ENCODE measurements at places on chromosomes 12 and 14.
A peak's percentile ranks its signal among the peaks of the same experiment; 100 is the strongest.

GRCh38 chr14:82855912-82856391, 1322.3 kb upstream of the SEL1L start:
- DNase-seq = peak; percentile 63

- no peak for DNase-seq
Observed at GRCh38 chr12:17489452-17489851, 600.5 kb downstream of the RERGL start.

- no peak for DNase-seq
Observed at GRCh38 chr14:71150737-71151136, 243.5 kb downstream of the PCNX1 start.

DNA sequence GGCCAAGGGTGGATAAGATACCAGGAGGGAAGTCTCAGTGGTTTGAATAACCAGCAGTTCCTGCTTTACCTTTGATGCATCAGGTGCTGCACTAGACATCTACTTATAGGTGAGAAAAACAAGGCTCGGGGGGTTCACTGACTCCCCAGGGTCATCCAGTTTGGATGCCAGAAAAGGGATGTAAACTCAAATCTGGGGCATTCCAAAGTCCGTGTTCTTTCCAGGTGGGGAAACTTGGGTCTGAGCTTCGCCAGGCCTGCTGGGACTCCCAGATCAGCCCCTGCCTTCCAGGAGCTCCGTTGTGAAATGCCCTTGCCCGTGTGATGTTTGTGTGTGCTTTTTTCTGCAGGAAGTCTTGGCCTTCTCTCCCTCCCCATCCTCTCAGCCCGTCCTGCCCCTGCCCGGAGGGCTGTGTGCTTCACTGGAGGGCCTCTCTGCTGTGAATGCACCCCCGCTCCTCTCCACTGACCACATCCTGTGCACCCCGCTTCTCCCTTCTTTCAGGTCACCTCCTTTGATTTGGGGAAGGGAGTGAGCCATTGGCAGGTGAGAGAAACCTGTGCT, 42.1 kb downstream of the TSPAN9 start:
- no peak for DNase-seq

DNA sequence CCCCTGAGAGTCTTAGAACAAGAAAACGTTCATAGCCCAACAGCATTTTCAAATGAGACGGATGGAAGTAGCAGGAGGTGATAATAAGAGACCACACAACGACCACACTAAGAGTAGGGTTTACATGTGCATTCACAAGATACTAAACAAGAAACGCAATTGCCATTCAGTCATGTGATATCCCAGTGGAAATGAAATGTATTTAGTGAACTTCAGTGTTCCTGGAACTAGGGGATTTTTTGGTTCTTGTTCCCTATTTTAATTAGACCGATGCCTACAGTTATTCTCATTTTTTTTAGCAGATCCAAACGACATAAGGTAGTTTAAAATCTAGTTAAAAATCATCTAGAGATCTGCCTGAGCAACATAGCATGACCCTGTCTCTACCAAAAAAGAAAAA, 150.0 kb downstream of the GPR65 start:
- no peak for DNase-seq

- no peak for DNase-seq
Observed at GRCh38 chr14:100903134-100903468, 421 bp downstream of the RTL1 start.

- DNase-seq = no peak
Observed at GRCh38 chr12:69068448-69068847, 135.5 kb upstream of the CPM start.

DNA sequence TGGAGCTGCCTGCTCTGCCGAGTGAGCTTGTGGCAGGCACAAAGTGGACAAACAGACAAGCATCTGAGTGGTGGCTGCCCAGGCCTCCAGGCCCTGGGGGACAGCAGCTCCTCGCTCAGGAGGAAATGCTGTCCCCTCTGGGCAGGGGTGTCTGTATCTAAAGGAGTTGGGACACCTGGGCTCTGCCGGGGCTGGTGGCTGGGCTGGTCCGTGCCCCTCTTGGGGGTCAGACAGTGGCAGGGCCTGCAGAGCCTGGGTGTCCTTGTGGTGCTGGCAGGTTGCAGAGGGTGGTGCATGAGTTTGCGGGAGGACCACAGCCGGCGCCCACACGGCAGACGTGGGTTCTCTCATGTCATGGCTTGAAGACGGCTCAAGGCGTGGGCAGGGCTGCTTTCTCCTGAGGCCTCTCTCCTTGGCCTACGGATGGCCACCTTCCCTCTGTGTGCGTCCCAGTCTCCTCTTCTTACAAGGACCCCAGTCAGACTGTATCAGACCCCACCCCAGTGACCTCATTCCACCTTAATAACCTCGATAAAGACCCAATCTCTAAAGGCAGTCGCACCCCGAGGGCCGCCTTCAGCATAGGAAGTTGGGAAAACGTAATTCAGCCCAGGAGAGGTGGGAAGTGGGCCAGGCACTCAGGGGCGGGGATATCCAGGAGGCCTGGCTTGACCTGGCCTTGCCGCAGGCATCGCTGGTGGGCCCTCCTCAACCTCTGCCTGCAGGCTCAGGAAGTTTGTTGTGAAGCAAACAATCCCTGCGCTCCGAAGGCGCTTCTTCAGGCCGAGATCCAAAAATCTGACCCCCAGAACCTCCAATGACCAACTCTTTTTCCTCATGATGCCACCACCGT, 110.0 kb downstream of the KIF26A start:
- DNase-seq = no peak

DNA sequence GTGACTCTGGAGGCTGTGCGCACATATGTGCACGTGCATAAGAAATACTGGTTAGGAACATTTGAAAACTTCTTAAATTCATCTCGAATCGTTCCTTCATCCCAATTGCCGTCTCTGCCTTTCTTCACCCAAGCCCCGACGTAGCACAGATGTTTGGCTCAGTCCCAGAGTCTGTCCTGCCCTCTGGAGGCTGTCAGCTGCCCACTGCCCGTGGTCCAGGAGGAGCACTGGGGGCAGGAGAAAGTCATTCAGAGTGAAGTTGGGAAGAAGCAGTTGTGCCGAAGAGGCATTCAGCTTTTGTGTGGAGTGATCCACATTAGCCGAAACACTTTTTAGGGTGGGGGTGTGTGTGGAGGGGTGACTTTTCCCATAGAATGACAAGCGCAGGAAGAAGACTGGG, 124.9 kb downstream of the TSPAN9 start:
- peak; percentile 67 for DNase-seq

- DNase-seq = peak; percentile 40
Observed at GRCh38 chr14:98244162-98244948, 1027.6 kb downstream of the BCL11B start.

DNA sequence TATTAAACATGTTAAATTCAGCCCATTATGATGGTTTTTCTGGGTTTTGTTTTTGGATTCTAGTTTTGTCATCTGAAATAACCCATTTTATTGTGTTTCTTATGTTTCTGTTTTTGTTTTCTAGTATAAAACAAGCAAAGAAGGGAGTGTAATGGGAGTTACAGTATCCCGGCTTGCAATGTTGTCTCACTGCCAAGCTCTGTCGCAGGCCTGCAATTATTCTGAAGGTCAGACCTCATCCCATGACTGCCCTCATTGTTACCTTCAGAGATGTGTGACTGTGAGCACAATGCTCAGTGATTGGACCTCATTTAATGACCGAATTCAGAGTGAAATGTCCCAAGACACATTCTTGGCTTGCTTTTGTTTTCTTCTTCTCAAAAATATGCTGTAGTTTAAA, 73.0 kb upstream of the ATF1 start:
- DNase-seq = peak; percentile 60

DNA sequence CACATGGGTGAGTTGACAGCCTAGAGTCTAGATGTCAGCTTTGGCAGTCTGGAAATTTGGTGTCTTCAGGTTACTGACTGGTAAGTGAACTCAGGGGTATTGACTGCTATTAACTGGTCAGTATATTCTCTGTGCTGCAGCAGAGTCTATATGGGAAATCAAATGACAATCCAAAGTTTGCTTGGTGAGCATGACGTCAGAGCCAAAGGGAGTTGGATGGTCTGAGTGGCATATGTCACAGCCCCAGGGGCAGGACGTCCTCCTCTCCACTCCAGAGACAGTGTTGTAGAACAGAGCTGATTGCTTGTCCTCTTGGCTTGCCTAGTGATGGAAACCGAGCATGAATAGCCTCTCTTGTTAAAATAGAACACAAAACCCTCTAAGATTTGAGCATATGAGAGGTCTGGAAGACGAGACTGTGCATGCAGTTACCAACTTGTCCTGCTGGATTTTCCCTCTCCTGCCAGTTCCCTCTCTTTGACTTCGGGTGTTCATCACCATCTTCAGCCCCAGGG, 3.3 kb upstream of the TBC1D30 start:
- DNase-seq = no peak

DNA sequence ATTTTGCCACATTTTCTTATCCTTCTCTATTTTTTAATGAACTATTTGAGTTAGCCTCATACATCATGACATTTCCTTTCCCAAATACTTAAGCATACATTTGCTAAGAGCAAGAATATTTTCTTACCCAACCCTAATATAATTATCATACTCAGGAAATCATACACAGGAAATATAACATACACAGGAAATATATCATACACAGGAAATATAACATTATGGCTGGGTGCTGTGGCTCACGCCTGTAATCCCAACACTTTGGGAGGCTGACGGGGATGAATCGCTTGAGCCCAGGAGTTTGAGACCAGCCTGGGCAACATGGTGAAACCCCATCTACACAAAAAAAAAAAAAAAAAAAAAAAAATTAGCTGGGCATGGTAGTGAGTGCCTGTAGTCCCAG, 4.9 kb downstream of the NCKAP1L start:
- DNase-seq = no peak

DNA sequence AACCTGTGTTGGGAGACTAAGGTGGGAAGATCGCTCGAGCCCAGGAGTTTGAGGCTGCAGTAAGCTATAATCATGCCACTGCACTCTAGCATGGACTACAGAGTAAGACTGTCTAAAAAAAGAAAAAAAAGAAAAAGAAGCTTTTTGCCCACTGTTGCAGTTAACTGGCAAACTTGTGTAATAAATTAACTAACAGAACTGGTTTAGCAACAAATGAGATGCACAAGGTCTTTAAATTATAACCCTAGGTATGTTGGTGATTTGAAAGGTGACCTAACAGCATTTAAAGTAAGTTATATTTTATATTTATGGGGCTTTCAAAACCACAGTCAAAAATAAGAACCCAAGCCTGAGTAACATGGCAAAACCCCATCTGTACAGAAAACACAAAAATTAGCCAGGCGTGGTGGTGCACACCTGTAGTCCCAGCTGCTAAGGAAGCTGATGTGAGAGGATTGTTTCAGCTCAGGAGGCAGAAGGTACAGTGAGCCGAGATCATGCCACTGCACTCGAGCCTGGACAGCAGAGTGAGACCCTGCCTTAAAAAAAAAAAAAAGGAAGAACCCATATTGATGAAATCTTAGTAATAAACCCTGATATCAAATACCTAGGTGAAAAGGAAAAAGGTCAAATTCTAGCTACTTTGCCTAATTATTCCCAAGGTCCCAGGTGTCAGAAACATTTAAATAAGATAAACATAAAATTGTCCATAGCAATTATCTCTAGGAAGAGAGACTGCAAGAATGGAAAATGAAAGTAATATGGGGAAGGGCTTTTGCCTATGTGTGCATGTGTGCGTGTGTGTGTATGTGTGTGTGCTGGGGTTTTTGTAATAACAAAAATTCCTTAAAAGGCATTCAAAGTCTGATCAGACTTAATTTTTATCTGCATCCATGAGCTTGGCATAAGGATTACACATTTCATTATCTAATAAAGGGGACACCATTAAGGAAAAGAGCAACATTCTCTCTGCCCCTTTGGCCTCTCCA, 15.4 kb downstream of the SYNE2 start:
- no peak for DNase-seq

- no peak for DNase-seq
Observed at GRCh38 chr12:93154753-93155480, 222.8 kb upstream of the NUDT4 start.

- peak; percentile 32 for DNase-seq
Observed at GRCh38 chr12:23757541-23757962, 191.9 kb downstream of the SOX5 start.

GRCh38 chr14:90551733-90552464, 155.1 kb downstream of the CALM1 start:
- no peak for DNase-seq

GRCh38 chr12:96548384-96548783, 59.0 kb downstream of the CFAP54 start:
- no peak for DNase-seq

DNA sequence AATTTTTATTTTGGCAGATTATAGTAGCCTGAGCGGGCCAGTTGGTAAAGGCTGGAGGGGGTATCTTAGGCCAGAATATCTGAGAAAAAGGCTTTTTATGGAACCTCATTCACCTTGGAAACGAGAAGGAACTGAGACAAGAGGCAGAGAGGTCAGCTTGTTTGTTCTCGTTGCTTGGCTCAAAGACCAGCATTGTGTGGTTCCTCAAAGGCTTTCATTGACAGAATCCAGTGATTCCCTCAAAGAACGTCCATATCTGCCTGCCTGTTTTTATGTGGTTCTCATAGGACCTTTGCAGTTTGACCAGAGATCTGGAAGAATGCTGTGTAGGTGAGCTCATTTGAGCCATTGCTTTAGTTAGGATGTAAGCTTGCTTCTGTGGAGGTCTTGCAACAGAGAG, 117.3 kb downstream of the CFAP54 start:
- DNase-seq = no peak

GRCh38 chr14:23159532-23159931, 23.9 kb downstream of the SLC7A8 start:
- no peak for DNase-seq

- no peak for DNase-seq
Observed at GRCh38 chr14:99261912-99262787, 9.8 kb downstream of the BCL11B start.

DNA sequence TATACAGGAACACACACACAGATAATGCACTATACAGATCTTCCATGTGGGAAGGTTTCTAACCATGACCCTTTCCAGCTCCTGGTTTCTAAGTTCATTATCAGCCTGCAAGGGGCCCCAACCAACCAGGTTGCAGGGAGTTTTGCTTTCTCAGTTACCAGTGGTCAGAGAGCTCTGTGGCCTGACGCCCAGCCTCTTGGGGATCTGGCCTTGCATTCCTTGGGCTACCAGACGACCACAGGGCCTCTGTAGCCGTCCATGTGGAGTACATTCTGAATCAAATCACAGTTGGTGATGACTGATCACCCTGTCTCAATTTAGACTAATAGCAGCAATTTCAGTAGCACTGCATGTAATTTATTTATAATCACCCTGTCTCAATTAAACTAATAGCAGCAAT, 47.5 kb downstream of the PAH start:
- DNase-seq = no peak

- no peak for DNase-seq
Observed at GRCh38 chr14:28902930-28903329, 136.3 kb downstream of the FOXG1 start.

DNA sequence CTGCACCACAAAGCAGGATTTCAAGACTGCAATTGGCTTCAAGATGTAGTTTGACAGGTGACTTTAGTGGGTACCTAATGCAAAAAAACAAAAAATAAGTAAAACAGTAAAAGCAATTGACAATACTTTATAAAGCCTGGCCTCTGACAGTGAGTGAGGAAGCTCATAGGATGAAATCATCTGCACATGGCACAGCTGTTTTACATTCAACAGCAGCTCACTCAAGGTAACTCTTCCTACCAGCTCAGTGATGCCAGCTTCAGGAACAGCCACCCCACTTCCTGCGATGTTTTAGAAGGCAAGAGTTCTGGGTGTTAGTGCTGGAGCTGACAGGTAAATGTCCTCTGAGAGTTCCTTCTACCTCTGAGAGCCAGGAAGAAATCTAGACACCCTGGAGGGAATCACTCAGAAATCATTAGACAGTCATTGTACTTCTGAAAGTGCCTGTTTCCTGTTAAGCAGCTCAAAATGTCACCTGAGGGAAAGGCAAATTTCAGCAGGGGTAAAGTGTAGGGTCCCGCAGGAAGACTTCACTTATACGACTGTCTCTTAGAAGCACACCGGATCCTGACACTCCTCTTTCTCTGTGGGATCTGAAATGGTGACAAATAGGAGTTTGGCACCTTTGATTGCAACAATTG, 99.9 kb downstream of the FOXN3 start:
- DNase-seq = no peak

All from tongue (tissue), 3 donors.